ENCODE measurements at places on chromosomes 2 and 18.
A peak's percentile ranks its signal among the peaks of the same experiment; 100 is the strongest.

- DNase-seq: no peak
Observed at GRCh38 chr2:68812251-68812650, 58.9 kb downstream of the BMP10 start.

GRCh38 chr2:70514612-70515055, 39.0 kb downstream of the TGFA start:
- DNase-seq: no peak

DNA sequence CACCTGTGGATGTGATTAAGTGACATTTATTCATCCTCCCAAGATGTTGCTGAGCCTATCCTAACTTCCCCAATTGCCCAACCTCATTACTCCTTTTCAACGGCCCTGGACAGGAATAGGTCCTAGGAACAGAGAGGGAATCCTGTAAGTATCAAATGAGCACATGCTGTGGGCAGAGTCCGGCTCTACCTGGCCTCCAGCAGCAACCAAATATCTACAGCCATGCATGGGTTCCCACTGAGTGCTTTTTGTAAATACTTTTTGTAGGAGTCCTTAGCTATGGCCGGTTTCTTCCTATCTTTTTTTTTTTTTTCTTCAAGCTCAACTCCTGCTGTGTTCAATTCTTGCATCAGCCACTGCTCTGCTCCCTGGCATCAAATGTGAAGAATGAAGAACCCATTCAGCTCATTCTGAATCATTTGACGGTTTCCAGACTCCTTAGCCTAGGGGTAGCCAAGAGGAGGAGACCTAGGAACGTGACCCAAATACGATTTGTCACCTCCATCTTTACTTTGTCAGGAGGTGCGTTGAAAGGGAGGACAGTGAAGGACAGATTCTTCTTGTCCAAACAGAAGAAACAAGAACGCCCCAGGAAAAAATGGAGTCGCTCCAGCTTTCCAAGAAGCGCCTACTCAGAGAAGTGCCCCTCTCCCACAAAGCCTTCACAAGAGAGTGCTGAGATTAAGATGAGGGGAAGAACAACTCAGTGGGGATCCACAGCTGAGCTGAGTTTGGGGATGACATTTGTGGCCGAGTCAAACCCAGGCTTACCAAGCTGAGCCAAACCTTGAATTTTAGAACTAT, 46.7 kb upstream of the LCLAT1 start:
- DNase-seq: no peak

DNA sequence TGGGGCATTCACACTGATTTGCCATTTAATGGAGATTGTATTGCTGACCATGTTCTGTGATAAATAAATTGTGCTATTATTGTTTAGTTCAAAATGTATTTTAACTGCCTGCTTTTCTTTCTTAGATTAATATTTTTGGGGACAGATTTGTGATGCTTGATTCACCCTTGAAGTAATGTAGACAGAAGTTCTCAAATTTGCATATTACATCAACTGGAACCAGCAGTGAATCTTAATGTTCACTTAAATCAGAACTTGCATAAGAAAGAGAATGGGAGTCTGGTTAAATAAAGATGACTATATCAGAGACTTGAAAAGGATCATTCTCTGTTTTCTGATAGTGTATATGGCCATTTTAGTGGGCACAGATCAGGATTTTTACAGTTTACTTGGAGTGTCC, 1.8 kb downstream of the DNAJC10 start:
- no peak for DNase-seq

DNA sequence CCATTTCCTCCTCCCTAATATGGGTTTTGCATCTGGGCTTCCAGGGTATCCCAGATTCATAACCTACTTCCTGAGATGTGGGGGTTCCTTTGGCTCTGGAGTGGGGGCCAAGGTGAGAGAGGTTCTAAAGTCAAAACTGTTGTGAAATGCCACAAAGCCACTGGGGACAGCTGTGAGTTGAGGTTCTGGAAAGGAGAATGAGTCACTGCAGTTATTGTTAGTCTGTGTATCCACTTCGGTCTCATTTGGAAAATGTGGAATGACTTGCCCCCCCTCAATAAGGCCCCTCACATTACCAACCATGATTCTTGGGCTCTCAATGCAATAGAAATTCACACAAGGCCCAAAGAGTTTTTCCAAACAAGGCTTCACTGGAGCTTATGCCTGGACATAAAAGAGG, 51.1 kb upstream of the LGALSL start:
- peak; percentile 29 for DNase-seq

GRCh38 chr2:120371969-120372625, 26.2 kb downstream of the INHBB start:
- no peak for DNase-seq

GRCh38 chr2:238092486-238093035, 7.6 kb upstream of the ESPNL start:
- DNase-seq: no peak

GRCh38 chr2:43305012-43305411, 78.6 kb upstream of the ZFP36L2 start:
- no peak for DNase-seq

- DNase-seq: no peak
Observed at GRCh38 chr2:141703501-141703900, 427.3 kb downstream of the LRP1B start.

GRCh38 chr2:26243470-26244308, 743 bp downstream of the HADHA start:
- DNase-seq: no peak

- no peak for DNase-seq
Observed at GRCh38 chr2:10175441-10175840, 52.9 kb downstream of the RRM2 start.

- no peak for DNase-seq
Observed at GRCh38 chr2:201402651-201403562, 45.8 kb upstream of the FLACC1 start.

GRCh38 chr2:132951008-132951714, 281.2 kb upstream of the LYPD1 start:
- DNase-seq: no peak

- no peak for DNase-seq
Observed at GRCh38 chr2:160267022-160267421, 67.0 kb upstream of the ITGB6 start.

GRCh38 chr2:236159778-236160170, 8.4 kb downstream of the GBX2 start:
- DNase-seq: no peak

DNA sequence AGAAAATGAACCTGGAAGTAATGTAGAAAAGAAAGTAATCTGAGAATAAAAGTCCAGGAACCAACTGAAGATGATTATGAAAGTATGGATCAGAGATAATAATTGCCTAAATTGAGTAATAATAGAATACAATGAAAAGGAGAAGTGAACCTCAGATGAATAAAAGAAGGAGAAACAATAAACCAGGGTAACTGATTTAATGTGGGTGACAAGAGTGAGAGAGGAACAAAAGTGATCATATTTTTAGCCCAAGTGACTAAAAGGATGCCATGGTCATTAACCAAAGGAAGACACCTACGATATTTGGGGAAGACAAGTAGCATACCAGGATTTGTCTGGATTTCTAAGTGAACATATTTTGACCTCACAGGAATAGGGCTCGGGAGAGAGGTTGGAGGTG, 600.6 kb downstream of the RNF144A start:
- no peak for DNase-seq

DNA sequence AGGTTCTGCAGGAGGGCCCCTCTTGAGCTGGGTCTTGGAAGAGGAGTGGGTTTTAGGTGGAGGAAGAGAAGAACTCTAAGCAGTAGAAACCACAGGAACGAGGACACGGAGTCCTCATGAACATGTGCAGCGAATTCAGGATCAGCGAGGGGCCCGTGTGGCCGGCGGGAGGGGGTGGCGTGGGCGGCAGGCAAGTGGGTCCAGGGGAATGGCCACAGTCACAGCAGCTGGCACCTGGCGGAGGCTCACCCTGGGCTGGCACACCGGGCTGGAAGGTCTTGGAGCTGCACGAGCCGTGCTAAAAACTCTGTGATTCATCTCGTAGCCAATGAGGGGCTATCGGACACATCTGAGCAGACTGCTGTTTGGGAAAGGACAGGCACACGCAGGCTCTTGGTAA, 18.0 kb upstream of the CIDEA start:
- DNase-seq: no peak

- no peak for DNase-seq
Observed at GRCh38 chr18:29161429-29161828, 984.5 kb upstream of the CDH2 start.

GRCh38 chr18:70398076-70398475, 109.2 kb downstream of the SOCS6 start:
- DNase-seq: no peak

GRCh38 chr18:46411867-46412690, 244.9 kb downstream of the LOXHD1 start:
- DNase-seq: no peak

GRCh38 chr2:98099939-98100743, 13.2 kb downstream of the VWA3B start:
- DNase-seq: no peak

DNA sequence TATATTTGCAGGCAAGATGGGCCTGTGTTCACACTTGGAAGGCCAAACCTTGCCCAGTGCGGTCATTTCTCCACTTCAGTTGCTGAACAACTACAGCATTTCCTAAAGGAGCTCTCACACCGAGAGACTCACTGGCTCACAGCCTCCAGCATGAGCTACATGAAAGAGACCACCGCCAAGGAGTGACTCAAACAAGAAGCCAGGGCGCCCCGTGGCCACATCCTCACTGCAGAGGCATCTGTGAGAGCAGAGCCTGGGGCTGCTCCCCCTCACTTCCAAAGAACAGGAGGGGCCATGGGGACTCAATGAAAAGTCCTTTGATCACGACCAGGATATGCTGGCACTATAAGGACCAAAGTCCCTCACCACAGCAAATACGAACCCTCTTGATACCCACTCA, 50.0 kb downstream of the TMEM163 start:
- no peak for DNase-seq

- DNase-seq: no peak
Observed at GRCh38 chr2:133768256-133768655, 200.0 kb upstream of the NCKAP5 start.

GRCh38 chr2:74915743-74916142, 42.7 kb upstream of the POLE4 start:
- DNase-seq: no peak

GRCh38 chr2:227460833-227461232, 11.1 kb upstream of the AGFG1 start:
- no peak for DNase-seq

DNA sequence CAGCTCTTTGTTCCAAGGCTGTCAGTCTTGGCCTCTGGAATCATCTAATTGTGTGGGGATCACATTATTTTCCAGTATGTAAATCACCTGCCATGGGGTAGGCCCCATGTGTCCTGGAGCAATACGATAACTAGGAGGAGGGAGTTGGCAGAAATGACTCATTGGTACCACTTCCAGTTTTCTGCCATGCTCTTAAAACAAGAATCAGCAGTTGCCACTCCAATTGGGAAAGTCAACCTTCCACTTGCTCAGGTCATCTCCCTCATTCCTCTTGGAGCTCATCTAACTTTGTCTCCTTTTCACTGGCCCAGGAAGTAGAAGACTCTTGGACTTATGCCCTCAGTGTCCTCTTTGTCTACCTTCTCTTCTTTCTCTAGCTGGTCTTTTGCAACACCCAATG, 487.0 kb downstream of the SLC4A3 start:
- no peak for DNase-seq

DNA sequence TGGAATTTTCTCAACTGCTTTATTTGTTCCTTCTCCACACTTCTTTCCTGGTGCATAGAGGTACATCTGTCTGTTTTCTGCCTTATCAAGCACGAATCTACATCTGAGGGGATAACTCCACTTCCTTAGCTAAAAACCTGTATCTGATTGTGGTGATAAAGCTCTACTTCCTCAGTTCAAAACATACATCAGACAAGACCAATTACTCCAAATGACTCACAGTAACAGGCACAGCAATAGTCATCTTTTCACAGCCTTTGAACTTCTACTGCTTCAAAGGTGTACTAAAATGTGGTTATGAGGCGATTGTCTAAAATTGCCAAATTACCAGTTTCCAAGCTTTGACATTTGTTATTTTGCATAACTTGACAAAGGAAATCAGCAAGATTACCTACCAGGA, 803.6 kb upstream of the ZEB2 start:
- DNase-seq: no peak

- DNase-seq: no peak
Observed at GRCh38 chr2:233339427-233339826, 14.9 kb upstream of the DGKD start.

GRCh38 chr2:64213532-64214275, 69.5 kb upstream of the PELI1 start:
- no peak for DNase-seq

DNA sequence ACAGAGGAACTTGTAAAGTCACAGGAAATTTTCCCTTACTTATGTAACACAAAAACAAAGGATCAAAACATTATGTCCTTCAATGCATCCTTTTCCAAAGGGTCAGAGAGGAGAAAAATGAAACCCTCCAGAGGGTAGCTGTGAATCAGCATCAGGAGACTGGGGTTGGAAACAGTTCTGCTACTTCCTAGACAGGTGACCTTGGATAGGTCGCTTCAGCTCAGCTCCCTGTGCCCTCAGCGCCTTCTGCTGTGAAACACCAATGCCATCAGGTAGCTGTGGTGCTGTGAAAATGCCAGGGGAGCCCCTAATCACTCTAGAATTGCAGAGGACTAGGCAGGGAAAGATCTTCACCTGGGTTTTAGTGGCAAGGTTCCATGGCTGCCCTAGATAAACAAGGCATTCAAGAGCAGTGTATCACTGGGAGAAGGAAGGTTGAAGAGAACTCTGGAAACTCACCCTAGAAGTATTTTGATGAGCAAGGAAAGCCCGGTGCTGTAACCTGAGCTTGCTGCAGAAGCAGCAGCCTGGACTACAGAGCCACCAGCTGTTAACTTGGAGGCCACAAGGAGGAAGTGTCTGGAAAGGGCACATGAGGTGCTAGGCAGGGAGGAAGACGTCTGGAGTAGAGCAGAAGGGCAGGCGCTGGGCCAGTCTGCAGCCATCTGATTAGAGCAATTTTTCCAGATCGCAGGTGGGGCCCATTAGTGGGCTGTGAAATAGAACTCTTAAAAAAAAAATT, 100.7 kb upstream of the MCFD2 start:
- no peak for DNase-seq

DNA sequence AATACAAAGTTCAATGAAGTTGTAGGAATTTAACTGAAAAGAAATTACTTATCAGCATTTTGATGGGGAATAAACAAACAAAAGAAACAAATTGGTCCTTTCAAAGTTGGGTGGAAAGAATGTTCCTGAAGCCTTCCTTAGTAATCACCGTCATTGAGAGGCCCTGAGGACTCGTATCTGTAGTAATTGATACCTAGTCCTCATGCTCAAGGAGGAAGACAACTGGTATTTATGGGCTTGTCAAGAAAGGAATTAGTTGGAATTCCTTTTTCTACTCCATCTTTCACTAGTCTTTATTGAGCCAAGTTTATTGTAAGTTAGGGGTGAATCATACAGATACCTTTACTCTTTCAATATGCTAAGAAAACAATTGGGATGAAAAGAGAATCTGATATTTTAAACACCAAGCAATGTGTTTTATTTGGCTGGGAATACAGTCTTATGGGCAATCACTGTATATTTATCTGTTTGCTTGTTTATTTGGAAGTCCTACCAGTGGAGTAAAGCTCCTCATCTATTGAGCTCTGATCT, 324.8 kb downstream of the ARHGAP15 start:
- DNase-seq: no peak

GRCh38 chr2:130837811-130838565, 1.3 kb downstream of the ARHGEF4 start:
- no peak for DNase-seq

GRCh38 chr2:37459095-37459981, 114.9 kb downstream of the QPCT start:
- no peak for DNase-seq
